CD4-positive, alpha-beta T cell treated with Interleukin-6 for 4 hours (primary cell): ENCODE measurements at places on chromosomes 12 and 14.

DNA sequence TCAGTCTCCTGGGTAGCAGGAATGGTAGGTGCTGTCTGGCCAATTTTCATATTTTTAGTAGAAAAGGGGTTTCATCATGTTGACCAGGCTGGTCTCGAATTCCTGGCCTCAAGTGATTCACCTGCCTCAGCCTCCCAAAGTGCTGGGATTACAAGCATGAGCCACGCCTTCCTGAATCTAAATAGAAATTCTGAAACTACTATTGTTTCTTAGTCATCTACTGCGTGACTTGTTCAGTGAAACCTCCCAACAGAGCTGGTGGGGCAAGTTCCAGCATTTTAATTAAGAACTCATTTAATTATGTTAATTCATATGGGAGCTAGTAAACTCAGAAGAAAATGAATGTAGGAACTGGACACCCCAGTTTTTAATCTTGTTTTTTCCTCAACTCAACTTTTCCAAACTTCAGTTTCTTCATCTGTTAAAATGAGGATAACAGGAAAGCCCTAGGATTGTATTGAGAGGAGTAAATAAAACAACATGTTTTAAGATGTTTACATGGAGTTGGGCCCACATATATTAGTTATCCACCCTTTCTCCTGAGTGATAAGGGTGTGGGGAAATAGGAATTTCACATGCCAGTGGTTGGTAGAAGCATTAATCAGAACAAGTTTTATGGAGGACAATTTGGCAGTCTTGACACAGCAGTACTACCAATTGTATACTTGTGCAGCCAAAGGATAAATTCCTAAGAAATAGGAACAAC lies 335.8 kb upstream of the E2F7 start:
- no peak for DNase-seq

- DNase-seq: peak; percentile 75
Observed at GRCh38 chr12:31324116-31324844, 1.7 kb downstream of the SINHCAF start.

GRCh38 chr12:68903511-68903910 lies 29.5 kb downstream of the CPM start:
- DNase-seq: no peak

DNA sequence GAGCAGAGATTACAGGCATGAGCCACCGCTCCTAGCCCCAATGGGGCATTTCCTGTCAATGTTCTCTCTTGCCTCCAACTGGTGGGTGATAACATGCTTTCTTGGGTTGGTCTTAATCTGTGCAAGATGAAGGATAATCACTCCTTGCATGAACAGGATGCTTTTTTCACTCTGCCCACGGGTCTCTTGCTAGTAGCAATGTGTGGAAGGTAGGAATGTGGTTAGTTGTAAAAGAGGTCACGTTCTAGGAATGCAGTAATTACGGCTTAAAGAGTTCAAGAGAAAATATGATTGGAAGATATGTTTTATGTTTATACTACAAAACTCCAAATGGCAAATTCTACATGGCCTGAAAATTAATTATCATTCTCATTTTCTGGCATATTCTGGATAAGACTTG lies 10.5 kb downstream of the RNASE10 start:
- no peak for DNase-seq

GRCh38 chr12:26027401-26027800 lies 68.9 kb downstream of the RASSF8 start:
- no peak for DNase-seq

GRCh38 chr12:89994911-89995310 lies 286.3 kb upstream of the ATP2B1 start:
- DNase-seq: no peak

GRCh38 chr12:121325922-121326396 lies 26.3 kb downstream of the ANAPC5 start:
- no peak for DNase-seq

DNA sequence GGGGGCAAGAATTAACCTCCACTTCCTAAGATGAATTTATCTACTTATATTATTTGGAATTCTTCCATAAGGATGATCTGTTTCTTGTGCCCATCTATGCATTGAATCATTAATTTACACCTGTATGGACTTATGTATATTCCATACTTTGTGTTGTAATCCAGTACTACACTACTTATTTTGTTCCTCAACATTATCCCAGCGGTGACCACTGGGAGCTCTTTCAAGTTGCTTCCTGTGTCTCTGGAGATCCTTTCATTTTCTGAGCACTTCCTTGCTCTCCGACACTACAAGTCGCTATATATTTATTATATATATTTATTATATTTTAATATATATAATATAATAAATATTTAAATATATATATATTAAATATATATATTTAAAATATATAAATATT lies 54.9 kb upstream of the SCN8A start:
- no peak for DNase-seq

DNA sequence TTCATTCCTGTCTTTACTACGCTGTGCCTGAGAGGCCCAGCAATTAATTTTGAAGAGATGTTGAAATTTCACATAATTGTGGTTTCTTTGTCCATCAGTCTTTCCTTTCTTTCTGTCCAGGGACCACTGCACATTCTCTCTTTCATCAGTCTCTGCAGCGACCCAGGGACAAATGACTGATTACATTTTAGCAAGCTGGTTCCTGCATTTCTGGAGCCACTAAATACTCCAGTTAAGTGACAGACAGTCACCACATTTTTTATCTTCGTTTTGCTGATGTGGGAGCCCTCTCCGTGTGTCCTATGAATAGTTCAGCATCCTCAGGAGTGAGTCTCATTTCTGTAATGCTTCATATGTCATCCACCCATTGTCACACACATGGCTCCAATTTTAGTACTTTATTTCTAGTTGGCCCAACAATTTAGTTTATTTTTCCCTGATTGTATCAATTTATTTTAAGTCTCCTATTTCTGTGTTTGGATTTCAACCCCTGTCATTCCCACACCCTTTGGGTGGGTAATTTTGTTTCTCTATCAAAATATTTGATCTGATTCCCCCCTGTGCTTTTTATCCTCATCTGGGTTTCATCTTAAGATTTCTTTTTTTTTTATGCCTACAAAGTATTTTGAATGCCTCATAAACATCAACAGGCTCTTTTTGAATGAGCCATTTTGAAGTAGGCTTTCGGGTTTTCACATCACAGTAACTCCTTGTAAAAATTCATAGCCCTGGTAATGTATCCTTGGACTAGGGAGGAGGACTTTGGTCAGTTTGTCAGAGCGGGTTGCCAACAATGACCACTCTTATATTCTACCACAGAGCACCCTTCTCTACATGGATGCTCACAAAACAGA lies 1196.5 kb downstream of the GALC start:
- DNase-seq: no peak

DNA sequence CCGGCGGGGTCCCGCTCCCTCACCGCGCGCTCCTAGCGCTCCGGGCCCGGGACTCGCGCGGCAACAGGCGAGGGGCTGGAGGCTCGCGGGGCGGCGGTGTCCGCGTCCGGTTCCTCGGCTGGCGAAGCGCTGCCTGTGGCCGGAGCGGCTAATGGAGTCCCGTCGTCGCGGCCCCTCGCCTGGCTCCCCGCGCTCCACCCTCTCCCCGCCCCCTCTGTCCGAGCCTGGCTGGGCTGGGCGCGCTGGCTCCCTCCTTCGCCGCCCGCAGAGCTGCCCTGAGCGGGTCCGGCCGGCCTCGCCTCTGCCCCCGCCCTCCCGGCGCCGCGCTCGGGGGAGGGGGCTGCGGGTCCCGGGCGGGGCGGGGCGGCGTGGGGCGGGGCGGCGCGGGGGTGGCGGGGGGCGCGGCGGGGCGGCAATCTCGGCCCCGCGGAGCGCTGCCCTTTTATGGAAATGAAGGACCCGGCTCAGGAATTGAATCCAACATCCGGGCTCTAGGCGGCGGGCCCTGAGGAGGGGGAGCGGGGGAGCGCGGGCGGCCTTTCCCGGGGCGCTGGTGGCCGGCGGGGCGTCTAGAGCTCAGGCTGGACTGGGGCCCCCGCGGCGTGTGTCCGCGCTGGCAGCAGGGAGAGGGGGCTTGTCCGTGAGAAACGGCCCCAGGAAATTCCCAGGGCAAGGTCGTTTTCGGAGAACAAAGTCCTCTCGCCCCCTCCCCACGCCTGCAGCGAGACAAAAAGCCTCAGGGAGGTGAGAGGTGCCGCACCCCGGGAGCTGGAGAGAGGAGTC lies at the start of gene FERMT2:
Gene FERMT2 (minus strand): TSS at position 153 of the 783 bp plus-strand sequence. CDS start 482 bp downstream, outside the sequence.
- peak; percentile 26 for DNase-seq

- DNase-seq: no peak
Observed at GRCh38 chr12:16076557-16076956, 165.4 kb downstream of the DERA start.

- no peak for DNase-seq
Observed at GRCh38 chr12:15605881-15606590, 183.2 kb downstream of the EPS8 start.

- DNase-seq: no peak
Observed at GRCh38 chr14:96421236-96421635, 29.3 kb downstream of the AK7 start.

DNA sequence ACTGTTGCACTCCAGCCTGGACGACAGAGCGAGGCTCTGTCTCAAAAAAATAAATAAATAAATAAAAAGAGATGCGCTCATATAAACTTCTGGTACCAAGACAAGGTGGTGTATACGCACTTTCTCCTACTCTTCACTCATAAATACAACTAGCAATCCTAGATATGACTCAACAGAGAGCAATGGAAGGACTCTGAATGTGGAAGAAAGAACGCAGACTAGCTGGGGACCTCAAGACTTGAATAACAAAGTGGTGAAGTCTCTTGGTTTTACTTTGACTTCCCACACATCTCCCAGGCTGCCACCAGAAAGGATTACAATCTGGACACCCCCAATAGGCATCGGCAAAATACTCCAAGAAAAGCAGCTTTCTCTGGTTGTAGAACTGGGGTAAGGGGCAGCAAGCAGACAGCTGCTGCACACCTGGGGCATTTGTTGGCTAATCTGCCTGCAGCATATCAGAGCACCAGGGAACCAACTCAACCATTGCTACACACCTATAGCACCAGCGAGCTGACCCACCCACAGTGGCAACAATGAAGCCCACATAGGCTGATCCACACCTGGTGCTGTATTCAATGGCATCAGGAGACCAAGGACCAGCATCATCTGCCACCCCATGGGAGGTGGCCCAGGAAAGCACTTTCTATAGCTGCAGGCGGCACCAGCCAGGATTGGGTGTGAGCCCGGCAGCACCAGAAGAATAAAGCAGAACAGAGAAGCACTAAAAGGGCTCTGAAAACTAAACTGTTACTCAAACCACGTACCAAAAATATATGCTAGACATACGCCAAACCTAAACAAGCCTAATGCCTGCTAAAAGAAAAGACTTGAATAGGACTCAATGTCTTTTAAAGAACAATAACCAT lies 1231.7 kb upstream of the TMEM132C start:
- DNase-seq: no peak

- no peak for DNase-seq
Observed at GRCh38 chr12:95574799-95575452, 23.6 kb upstream of the USP44 start.

DNA sequence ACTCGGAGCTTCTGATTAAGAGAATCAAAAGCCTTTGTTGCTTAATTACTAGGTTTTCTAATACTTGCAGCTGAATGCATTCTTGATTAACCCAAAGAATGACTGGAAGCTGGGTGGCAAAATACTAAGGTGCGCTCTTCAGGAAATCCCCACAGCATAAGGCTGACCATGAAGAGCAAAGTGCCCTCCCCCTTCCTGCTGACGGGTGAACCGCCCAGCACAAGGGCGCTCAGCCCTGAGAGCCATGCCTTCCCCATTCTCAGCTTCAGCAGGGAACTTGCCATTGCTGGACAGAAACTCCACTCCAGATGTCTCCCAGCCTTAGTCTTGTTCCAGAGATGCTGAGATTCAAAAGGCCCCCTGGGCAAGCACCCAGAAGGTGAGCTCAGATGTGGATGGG lies 27.2 kb upstream of the FBRSL1 start:
- no peak for DNase-seq

GRCh38 chr12:267581-268482 lies 5.2 kb upstream of the SLC6A13 start:
- DNase-seq: no peak

- no peak for DNase-seq
Observed at GRCh38 chr14:102633906-102634595, 41.6 kb downstream of the RCOR1 start.

DNA sequence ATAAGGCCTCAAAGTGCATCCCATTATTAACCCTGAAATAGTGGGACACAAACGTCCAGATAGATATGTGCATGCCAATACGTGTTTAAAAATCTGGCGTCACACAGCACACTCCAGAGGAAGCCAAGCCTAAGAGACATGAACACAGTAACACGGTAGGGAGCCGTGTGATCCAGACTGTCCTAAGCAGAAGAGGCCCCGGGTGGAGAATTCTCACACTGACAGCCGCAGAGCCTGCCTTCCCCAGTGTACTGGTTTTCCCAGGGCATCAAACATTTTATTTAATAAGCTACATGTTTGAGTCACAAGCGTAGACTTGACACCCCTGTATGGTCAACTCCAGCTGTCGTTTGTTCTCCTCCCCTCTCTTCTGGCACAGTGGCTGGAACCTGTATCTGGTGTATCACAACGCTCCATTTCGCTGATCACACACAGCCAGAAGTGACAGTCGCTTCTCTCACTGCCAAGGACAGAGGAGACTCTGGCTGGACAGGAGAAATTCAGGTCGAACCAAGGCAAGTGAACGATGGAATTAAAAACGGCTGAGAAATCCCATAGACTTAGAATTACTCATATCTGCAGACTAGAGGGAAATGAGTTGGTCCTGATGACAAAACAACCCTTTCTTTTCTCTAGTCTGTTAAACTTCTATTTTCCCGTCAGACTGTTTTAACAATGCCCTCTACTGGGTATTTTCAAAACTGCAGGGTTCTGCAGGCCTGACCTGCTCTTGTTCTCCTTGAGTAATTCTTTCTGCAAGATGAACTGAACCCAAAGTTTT lies 359.9 kb downstream of the RGS6 start:
- no peak for DNase-seq

- DNase-seq: no peak
Observed at GRCh38 chr14:97446087-97446486, 648.9 kb downstream of the VRK1 start.

GRCh38 chr14:32374155-32374554 lies 45.1 kb downstream of the AKAP6 start:
- no peak for DNase-seq

GRCh38 chr14:68548194-68549076 lies 244.4 kb downstream of the ZFP36L1 start:
- no peak for DNase-seq

GRCh38 chr12:114812858-114813761 lies 129.1 kb upstream of the TBX3 start:
- DNase-seq: no peak
